ENCODE measurements at places on chromosomes 5 and 9.

DNA sequence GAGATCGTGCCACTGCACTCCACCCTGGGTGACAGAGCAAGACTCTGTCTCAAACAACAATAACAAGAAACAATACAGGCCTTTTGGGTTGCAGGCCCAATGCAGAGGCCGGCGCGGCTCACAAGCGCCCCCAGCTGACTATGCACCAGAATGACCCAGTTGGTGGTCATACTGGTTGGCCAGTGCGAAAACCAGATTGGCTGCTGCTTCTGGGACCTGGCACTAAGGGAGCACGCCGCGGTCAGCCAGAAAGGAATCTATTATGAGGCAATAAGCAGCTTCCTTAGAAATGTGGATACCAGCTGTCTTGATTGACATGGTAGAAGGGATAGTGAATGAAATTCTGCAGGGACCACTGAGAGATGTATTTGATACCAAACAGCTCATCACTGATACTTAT lies 35.0 kb downstream of the RANBP17 start:
- no peak for DNase-seq

GRCh38 chr5:16384222-16384621 lies 81.4 kb downstream of the ZNF622 start:
- DNase-seq: no peak

DNA sequence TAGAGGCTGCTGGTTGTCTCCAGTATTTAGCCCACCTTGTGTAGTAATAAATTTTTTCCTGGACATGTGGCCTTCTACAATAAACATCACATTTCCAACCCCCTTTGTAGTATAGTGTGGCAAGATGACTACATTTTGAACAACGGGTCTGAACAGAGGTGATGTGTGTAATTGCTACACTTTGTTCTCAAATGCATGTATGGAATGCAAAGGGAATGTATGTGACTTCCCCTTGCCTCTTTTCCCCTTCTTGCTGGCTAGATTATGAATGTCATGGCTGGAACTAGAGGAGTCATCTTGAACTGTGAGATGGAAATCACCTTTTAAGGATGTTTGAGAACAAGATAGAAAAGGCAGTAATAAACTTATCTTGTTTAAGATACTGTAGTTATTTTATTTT lies 54.5 kb downstream of the PRR16 start:
- DNase-seq: no peak

GRCh38 chr9:34454571-34455065 lies 3.8 kb downstream of the FAM219A start:
- no peak for DNase-seq

DNA sequence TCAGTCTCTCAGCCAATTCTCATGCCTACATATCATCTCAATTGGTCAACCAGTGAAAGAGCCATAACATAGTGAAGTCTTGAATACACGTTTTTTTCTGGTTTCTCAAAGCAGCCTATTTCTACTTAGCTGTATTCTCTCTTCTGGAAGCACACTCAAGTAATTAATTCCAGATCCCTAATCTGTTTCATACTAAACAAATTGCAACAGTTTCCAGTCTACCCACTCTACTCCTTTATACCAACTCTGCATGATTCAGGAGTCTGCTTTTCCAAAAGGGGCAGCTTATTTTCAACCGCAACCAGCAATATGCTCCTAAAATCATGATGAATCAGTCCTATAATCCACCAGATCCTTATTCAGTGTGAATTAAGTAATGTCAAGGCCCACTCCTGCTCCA lies 211.7 kb downstream of the TLE1 start:
- no peak for DNase-seq

GRCh38 chr9:91243029-91243428 lies 118.7 kb downstream of the AUH start:
- no peak for DNase-seq

- DNase-seq: no peak
Observed at GRCh38 chr5:74376187-74376586, 264.3 kb downstream of the ENC1 start.

GRCh38 chr5:72160329-72160728 lies 53.1 kb downstream of the MAP1B start:
- no peak for DNase-seq

GRCh38 chr5:124669956-124670721 lies 76.3 kb downstream of the ZNF608 start:
- no peak for DNase-seq

DNA sequence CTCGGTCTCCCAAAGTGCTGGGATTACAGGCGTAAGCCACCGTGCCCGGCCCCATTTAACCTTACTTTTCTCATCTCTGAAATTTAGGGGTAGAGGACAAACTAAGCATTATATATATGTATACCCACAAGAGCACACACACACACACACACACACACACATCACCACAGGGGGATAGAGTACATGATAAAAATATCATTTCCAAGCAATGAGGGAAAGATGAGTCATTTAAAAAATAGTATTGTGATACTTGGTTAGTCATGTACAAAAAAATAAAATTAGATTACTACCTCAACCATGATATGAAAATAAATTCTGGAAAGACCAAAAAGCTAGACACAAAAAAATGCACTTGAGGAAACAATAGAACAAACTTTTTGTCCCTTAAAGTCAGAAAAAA lies 67.2 kb downstream of the CDH18 start:
- DNase-seq: no peak

DNA sequence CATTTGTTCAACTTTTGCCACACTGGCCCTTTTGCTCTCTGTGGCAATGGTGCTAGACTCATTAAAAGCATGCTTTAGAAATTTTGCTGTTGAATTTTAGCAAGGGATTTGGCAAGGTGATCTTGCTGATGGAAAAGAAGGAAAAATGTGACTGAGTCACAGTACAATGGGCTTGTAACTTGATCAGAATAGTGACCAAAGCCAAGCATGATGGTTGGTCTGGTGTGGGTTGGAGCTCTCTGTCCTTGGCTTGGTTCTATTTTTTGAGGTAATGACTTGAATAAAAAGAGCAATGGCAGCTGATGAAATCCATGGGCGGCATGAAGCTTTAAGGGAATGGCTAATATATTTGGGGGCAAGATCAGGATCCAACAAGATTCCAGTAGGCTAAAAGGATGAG lies 114.4 kb upstream of the ZNF366 start:
- DNase-seq: no peak

DNA sequence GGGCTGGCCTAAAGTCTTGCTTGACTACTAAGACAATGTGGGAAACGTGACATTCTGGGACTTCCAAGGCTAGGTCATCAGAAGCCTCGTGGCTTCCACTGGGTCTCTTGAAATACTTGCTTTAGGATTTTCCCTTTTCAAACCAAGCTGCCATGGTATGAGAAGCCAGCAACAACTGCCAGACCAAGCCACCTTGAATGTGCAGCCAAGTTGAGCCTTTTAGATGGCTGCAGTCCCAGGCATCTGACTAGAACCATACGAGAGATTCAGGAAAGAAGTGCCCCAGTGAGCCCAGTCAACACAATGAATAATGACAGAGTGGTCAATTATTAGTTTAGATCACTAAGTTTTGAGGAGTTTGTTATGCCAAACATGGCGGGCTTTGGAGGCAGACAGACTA lies 143.3 kb downstream of the SLF1 start:
- no peak for DNase-seq

DNA sequence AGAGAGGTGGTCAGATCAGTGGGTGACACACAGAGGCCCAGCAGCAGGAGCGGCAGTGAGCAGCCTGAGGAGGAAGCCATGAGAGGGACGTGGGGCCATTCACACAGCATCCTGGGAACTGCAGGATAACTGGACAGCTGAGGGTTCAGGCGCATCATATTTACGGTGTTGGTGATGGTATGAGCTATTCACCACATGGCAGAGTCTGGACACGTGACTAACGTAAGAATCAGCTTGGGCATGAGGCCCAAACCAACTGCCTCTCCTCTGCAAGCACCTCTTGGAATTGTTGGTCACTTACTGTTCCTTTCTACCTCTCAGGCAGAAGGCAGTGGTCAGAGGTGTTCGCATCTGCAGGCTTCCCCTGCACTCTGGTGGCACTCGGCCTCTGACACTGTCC lies 141.1 kb downstream of the ENTREP1 start:
- no peak for DNase-seq

DNA sequence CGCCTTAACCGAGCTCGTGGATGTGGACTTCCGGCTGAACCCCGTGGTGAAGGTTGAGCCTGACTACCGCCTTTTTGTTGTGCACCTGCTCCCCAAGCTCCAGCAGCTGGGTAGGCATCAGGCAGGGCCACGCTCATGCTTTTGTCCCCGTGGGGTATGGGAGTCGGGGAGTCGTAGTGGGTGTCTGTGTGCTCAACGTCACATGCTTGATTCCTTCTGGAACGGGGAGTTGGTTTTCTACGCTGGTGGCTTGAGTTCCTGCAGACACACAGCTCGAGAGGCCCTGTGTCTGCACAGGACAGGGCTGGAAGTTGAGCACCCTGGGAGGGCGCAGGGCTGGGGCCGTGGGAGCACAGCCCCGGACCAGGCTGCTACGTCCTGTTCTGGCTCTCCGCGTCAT lies 8.0 kb downstream of the CEP72 start:
- no peak for DNase-seq

DNA sequence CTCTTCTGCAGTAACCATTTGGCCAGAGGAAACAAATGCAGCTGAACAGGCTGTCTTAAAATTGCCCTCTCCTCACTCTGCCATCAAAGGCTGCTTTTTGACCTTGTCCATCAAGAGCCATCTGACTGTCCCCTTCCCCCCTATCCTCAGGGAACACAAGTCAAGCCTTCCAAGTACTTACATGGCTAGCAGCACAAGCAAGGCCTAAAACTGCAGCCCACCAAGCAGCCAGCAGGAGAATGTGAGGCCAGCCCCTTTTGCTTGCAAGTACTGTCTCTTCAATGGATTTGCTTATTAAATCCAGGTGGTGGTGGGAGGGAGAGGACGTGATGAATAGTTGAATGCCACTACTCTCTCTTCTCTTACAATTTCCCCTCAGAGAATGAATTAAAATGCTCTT lies 83.5 kb downstream of the HTR1A start:
- no peak for DNase-seq

DNA sequence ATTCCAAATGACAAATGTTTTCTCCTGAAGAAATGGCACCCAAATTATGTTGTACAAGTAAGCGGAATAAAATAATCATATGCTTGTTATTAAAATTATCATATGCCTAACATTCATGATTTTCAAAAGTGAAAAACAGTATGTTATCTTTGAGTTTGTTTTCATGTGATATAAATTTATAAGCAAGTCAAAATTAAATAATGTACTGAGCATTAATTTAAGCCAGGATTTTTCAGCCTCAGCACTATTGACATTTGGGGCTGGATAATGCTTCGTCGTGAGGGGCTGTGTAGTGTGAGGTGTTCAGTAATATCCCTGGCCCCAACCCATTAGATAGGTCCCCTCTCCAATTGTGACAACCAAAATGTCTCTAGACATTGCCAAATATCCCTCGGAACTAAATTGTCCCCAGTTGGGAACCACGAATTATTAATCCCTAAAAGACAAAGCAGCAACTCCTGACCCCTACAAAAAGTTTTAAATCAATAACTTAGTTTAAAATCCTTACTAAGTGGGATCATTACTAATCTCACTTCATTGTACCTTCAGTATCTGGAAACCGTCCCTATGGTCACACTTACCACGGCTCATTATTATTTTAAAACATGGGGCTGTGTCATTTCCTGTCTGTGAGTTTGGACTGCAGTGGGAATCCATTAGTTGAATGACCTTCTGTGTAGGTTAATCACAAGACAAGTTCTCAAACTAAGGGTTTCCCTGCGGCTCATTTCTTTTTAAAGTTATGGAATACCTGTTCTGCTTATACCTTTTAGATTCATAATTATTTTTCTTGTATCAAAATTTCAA lies 1.3 kb upstream of the NNT start:
- DNase-seq: no peak

DNA sequence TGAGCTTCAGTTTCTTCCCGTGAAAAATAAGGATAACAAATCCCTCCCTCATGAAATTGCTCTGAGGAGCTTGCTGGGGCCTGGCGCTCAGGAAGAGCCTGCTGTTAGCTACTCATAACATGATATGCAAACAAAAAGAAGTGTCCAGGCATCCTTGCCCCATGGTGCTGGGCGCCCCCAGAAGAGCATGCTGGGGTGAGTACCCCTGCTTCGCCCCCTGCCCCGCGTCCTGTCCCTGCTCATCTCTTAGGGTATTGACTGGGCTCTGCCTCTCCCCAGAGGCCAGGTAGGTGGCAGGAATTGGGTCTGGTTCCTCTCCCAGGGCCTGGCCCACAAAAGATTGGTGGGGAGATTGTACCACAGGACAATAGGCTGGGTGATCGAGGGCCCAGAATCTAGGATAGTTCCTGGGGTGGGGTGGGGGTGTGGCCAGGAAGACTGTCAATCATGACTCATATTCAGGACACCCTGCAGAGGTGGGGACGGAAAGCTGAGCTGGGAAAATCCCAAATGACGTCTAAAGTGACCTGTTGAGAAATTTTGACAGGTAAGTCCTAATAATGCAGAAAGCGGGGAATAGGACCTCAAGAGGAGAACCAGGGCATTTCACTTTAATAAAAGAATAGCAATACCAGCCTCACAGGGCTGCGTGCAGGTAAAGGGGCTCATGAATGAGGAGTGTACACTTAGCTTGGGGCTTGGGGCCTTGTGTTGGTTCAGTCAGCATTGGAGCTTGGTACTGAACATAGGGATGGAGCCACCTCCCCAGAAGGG lies 8.9 kb downstream of the PITX1 start:
- DNase-seq: no peak

DNA sequence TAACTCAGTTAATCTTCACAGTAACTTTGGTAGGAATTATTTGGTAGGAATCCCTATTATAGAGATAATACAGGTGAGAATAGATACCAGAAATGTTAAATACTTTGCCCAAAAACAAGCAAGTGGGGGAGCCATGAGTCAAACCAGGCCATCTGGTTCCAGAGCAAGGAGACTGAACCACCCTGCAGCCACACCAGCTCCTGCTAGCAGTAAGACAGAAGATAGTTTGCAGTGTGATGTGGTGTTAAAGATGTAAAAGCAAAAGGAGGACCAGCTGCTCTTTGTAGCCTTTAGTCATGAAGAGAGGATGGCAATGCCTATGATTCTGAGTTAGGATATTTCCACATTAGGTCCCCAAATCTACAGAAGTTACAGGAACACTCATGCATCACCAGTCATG lies 101.4 kb downstream of the PRKACG start:
- no peak for DNase-seq

DNA sequence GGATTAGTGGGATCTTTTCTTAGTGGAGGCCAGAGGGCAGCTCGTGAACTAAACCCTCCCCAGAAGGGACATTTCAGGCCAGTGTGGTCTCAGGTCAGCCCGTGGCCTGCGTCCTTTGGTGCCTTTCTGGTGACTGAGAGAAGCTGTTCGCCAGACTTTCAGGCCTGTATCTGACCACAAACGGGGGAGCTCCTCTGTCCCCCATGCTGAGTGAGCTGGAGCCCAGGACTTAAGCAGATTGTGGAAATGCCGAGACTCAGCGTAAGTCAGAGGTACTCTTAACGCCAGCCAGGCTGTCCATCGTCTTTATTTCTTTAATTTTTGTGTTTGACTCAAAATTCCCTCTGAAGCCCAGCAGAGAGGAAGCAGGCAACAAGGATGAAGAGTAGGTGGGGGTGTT lies 54.8 kb upstream of the NCS1 start:
- no peak for DNase-seq

GRCh38 chr5:80481019-80481893 lies 6.6 kb upstream of the FAM151B start:
- DNase-seq: no peak

- no peak for DNase-seq
Observed at GRCh38 chr9:6216002-6216401, 395 bp downstream of the IL33 start.

Measured in stimulated activated CD4-positive, alpha-beta T cell treated with anti-CD3 and anti-CD28 coated beads, Interleukin-1b, Interleukin-23, amount 100 ng/mL, for 4 hours (primary cell).